Sciatic nerve (tissue), 2 donors: ENCODE measurements at places on chromosomes 2 and 18.

- no peak for DNase-seq
Observed at GRCh38 chr2:2146220-2146619, 184.9 kb downstream of the MYT1L start.

DNA sequence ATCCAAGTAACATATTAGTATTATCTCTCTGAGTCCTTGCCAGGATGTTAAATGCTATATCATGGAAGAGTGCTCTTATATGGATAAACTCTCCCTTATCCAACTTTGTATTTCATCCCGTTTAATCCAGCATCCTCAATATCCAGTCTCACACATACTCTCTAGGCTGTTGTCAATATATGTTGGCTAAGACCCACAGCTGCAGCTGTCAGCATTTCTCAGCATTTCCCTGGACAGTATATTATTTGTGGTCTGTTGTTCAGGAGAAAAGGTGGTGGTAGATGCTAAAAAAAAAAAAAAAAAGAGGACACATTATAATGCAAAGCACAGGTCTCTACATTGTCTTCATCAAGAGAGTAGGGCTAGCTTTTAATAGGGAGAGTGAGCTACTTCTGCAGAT, 1368.0 kb upstream of the ZEB2 start:
- no peak for DNase-seq

DNA sequence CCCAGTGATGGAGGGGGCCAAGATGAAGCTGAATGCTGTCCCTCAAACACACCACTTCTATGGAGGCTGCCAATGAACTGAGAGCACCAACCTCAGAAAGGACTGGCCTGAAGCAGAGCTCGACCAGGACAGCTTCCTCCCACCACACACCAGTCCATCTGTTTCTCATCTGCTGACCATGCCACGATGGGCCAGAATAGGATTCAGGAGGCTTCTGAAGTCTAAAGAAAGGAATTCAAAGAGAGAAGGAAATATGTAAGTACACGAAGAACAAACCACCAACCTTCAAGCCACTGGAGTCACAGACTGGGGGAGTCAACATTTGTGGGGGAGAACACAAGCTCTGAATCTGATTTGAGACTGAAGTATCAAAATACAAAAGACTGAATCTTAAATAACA, 157.6 kb upstream of the CCDC68 start:
- DNase-seq, result no peak

DNA sequence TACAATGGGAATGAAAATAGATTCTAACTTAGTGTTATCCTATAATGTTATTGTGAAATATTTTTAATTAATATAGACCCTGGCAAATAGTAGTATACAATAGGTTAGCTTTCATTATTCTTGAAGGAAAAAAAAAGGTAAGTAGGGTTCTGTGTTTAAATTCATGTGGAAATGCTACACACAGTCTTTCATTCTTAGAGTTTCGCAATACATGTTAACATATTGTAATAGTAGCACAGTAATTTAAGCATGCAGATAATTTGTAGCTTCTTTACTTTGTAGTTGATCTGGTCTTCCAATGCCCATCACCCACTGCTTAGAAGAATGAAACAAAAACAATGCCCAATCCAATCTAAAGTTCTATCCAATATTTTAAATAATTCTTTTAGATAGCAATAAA, 54.8 kb upstream of the MSTN start:
- DNase-seq, result no peak

DNA sequence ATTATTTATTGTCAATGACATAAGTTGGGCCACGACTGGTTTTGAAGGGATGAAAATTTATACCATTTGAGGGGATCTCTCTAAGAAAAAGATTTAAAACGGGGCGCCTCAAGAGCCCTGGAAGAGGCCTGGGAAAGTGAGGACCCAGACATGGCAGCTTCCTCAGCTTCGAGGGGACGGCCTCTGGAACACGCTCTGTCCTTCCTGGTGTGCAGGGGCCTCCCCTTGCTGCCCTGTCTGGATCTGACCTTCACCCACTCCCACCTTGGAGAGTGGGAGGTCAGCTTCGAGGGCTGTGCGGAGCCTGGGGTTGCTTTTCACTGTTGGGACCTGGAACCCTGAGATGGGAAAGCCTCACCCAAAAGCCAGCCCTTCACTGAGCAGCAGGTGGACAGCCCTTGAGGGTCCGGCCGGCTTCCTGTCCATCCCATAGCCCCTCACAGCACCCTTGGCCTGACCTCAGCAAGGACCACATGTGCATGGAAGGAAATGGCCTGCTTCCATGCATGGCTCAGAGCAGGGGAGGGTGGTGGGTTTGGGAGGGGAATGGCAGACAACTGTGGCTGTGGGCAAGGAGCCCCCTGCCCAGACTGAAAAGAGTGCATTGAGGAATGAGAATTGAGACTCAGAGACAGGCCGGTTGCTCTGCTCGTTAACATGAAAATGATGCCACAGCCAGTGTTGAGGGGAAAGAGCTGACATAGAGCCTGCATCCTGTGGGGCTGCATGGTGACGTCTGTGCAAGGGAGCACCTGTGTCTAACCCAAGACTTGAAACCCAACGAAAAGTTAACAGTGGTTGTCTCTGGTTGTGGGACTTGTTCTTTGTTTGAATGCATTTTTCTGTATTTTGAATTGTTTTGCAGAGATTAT, 16.3 kb downstream of the FBLN7 start:
- no peak for DNase-seq

DNA sequence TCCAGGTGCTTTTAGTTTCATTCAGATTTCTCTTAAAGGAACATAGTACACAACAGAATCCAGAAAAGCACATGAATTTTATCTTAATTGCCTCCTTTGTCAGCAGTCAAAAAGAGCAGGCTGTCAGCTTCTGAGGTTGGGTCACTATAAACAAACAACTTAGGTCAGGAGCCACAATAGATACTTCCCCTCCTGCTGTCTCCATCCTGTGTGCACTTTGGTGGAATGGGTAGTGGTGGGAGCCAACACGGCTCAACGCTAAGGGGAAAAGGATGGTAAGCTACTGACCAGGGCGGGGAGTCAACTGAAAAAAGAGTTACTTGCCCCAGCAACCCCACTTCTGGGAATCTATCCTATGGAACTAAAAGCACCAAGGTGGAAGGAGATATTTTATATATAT, 121.9 kb downstream of the PAX3 start:
- DNase-seq, result no peak

DNA sequence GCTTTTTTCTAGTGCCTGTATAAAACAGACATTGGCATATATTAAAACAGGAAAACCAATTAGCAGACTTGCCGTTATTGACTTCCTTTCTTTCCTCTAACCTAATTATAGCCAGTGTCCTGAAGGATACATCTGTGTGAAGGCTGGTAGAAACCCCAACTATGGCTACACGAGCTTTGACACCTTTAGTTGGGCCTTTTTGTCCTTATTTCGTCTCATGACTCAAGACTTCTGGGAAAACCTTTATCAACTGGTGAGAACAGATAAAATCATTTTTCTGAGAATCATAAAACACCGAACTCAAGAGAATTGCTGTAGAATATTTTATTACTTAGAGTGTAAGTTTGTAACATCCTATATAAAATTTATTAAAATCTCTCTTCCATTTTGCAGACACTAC, 74.3 kb downstream of the SCN2A start:
- DNase-seq, result no peak

DNA sequence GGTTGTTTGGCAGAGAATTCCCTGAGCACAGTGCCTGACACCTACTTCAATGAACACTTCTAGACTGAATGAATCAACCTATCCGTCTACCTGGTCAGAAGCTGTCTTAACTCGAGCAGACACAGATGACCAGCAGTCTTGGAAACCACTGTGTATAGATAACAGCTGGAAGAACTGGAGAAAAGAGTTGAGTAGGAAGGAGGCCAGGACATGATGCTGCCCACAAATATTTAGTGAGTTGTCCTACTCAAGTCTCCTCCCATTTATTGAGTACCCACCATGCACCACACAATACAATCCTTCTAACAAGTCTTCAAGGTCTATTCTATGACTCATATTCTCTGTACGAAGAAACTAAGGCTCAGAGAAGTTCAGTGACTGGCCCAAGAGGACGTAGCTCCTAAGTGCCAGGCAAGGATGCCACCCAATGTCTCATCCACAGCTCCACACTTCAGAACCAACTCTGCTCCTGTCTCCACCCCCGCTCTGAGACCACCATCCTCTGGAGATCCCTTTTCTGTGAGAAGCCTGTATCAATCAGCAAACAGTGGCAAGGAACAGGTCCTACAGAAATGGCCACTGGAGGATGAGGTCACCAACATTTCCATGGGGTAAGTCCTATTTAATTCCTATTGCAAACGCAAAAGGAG, 62.2 kb downstream of the GALNT14 start:
- no peak for DNase-seq

DNA sequence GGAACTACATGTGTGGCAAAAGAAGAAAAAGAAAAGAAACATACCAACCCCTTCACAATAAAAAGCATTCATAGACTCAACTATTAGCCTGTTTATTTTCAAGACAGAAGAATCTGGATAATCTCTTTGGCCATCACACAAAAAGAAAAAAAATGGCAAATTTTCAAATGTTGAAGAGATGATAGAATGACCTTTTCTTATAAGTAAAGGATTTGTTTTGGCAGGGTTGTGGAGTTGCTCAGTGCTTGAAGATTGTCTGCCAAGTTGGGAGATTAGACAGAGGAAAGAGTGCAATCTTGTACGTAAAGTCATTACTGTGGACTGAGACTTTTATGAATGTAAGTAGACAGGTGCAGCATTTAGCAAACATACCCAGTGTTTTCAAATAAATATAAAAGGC, 18.5 kb upstream of the FAM171B start:
- DNase-seq, result no peak

GRCh38 chr2:186575302-186575701, 14.6 kb upstream of the ITGAV start:
- no peak for DNase-seq

- DNase-seq, result no peak
Observed at GRCh38 chr2:145000376-145000775, 480.5 kb upstream of the ZEB2 start.

GRCh38 chr2:217523286-217523685, 479.5 kb downstream of the TNS1 start:
- DNase-seq, result no peak

DNA sequence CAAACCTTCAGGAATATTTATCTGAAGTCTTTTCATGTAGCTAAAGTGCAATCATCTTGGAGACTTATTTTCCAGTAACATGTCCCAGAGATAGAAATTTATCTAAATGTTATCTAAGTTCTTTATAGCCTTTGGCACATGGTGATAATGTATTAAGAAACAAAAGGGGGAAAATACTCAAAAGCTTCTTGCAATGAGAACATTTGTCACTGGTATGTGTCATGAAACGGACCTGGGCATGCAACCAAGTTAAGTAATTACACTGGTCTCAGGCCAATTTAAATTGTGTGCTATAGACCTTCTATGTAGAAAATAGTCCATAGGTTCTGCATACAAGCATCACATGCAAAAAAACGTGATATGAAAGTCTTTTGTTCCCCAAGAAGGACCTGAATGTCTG, 136.2 kb downstream of the SLC8A1 start:
- DNase-seq, result no peak

GRCh38 chr2:7801212-7801611, 880.6 kb upstream of the ID2 start:
- no peak for DNase-seq

DNA sequence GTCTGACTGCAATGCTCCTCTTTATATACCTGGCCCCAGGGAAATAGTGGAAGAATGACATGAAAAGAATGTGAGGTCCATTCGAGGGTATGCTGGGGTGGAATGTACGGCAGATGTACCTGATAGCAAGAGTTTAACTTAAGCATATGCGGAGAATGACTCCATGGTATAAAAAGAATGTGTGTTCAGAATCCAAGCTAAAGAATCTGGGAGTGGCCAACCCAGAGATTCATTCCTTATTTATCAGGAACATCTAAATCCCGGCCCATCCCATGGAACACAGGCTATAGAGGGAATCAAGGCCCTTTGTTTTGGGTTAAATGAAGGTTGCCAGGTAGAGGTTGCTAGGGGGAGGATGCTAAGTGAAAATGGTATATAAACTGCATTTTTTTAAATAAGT, 150.0 kb downstream of the ZNF385B start:
- no peak for DNase-seq

DNA sequence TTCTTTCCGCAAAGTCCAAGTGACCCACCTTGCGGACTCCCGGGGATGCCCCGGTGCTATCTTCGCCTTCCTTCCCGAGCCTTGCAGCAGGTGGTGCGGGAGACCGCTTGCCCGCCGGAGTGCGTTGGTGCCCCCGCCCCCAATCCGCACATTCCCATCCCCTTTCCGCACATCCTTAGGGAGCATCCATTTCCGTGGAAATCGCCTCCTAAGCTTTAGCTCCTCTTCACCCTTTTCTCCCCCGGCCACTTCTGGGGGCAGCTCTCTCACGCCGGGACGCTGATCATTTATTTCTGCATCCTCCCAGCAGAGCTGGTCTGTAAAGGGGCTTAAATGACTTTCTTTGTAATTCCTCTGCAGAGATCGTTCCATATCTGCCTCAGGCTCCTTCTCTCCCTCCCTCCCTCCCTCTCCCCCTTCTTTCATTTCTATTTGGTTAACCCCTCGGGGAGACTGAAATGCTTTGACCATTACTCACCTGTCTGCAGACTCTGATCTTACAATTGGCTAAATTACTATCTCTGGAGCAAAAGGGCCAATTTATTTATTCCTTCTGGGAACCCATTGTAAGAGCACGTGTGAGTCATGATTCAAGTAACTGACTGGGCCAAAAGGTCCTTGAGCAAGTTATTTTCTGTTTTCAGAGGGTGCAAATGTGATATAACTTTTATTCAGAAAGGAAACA, 1.3 kb upstream of the LYPD1 start:
- DNase-seq, result no peak

DNA sequence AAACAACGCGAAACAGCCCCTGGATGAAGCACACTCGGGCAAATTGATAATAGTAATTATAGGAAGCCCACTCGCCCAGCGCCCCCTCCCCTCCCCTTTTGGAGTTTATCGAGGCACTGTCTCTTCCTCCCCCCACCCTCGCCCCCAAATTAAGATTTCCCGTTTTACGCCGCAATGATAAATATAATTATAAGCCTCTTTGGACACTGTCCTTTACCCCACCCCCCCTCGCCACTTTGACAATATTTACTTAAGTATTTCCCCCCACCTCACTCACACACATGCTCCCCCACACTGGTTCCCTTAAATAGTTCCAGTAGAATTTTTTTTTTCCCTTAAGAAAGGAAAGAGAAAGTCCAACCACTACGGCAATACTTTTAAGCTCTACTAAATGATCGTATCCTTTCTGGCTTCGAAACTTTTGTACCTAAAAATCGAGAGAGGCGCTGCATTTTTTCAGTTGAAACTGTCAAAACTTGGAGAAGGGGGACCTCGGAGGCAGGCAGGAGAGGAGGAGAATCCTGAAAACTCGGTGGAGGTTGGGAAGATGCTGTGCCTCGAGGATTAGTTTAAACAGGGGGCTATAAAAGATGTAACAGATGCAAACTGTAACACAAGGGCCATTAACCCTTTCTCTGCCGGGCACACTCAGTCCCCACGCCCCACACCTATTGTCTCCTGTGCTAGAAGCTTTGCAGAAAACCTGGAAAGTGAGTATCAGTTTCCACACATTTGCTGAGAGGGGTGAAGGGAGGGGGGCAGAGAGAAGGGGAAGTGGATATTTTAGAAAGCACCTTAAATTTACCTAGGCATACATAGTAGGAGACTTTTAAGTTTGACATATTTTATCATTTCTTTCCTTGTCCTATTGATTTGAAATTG, 1.8 kb downstream of the ZEB2 start:
- no peak for DNase-seq
